ENCODE measurements at places on chromosomes 1 and 21. TPM values are rescaled to one million over a fixed set of nuclear protein-coding genes. Genes with fewer than 3 reads are reported as not detected.

GRCh38 chr21:42454786-42455185 is 41.2 kb downstream of the RSPH1 start:
- H3K27me3 ChIP-seq, result no peaks in the 10 kb centered on the region
- H3K4me1 ChIP-seq, result no peaks in the 10 kb centered on the region
- no peaks in the 10 kb centered on the region for H3K36me3 ChIP-seq
- H3K27ac ChIP-seq, result no peak overlapping the region

The CD84 gene
- total RNA-seq, result 17.0 TPM

- no peak overlapping the region for H3K4me3 ChIP-seq
- peaks cover 4% of the 10 kb centered on the region for H3K4me1 ChIP-seq
- DNase-seq, result no peak
- no peaks in the 10 kb centered on the region for H3K27me3 ChIP-seq
- H3K36me3 ChIP-seq, result no peaks in the 10 kb centered on the region
- H3K27ac ChIP-seq, result no peak overlapping the region
Measured at GRCh38 chr1:156865865-156866248, 5.2 kb downstream of the NTRK1 start.

The FLG2 gene
- total RNA-seq, result not detected

The ILDR2 gene
- total RNA-seq, result not detected

GRCh38 chr1:201782353-201782752 is 46.6 kb upstream of the IPO9 start:
- no peak overlapping the region for H3K27ac ChIP-seq
- no peak for DNase-seq
- H3K4me3 ChIP-seq, result no peak overlapping the region
- H3K36me3 ChIP-seq, result no peaks in the 10 kb centered on the region
- H3K27me3 ChIP-seq, result no peaks in the 10 kb centered on the region
- H3K4me1 ChIP-seq, result peaks cover 8% of the 10 kb centered on the region

- DNase-seq, result no peak
- H3K36me3 ChIP-seq, result peaks cover 6% of the 10 kb centered on the region
- peak overlapping the region; percentile 79 for H3K27ac ChIP-seq
- no peaks in the 10 kb centered on the region for H3K27me3 ChIP-seq
- peaks cover 8% of the 10 kb centered on the region for H3K4me1 ChIP-seq
Measured at GRCh38 chr1:39574646-39575045, 1.9 kb downstream of the PABPC4 start.

GRCh38 chr1:212980123-212980785 is 29.9 kb downstream of the VASH2 start:
- H3K27ac ChIP-seq, result peak overlapping the region; percentile 56
- H3K36me3 ChIP-seq, result no peaks in the 10 kb centered on the region
- no peaks in the 10 kb centered on the region for H3K4me1 ChIP-seq
- H3K4me3 ChIP-seq, result no peak overlapping the region
- DNase-seq, result no peak
- H3K27me3 ChIP-seq, result no peaks in the 10 kb centered on the region

The LRRC71 gene
- total RNA-seq, result not detected

The LINGO4 gene
- 0.33 TPM for total RNA-seq

The KRTAP11-1 gene
- total RNA-seq, result not detected

The MOV10 gene
- 42.6 TPM for total RNA-seq

DNA sequence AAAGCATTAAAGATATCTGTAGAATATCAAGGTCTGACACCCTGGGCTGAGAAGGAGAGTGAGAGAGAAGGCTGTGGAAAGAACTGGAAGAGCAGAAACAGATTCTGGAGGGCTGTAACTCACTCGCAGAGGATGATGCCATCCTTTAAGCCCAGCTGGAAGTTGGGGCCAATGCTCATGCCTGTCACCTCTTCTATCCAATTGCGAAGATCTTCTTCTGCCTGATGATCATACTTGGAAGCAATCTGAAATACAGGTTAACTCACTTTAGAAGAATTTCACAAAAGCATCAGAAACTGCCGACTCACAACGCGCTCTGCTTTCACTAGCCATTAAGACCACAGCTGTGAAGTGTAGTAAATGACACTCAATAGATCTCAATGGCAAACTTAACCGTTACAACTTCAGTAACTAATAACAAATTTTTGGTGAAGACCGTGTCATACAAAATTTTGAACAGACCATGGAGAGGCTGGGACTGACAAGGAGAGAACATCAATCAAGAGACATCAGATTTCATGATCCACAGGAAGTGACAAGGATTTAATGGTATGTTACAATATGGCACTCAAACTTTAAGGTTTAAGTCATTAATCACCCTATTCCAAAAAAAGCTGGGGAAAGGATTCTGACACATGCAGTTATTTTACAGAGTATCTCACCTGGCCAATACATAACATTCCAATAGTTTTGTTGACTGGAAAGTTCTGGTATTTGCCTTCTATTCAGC is 23.5 kb downstream of the CNN3 start:
- H3K27ac ChIP-seq, result no peak overlapping the region
- H3K36me3 ChIP-seq, result no peaks in the 10 kb centered on the region
- no peak overlapping the region for H3K4me3 ChIP-seq

The UCHL5 gene
- total RNA-seq, result 38.3 TPM

The HNRNPU gene
- 416 TPM for total RNA-seq

DNA sequence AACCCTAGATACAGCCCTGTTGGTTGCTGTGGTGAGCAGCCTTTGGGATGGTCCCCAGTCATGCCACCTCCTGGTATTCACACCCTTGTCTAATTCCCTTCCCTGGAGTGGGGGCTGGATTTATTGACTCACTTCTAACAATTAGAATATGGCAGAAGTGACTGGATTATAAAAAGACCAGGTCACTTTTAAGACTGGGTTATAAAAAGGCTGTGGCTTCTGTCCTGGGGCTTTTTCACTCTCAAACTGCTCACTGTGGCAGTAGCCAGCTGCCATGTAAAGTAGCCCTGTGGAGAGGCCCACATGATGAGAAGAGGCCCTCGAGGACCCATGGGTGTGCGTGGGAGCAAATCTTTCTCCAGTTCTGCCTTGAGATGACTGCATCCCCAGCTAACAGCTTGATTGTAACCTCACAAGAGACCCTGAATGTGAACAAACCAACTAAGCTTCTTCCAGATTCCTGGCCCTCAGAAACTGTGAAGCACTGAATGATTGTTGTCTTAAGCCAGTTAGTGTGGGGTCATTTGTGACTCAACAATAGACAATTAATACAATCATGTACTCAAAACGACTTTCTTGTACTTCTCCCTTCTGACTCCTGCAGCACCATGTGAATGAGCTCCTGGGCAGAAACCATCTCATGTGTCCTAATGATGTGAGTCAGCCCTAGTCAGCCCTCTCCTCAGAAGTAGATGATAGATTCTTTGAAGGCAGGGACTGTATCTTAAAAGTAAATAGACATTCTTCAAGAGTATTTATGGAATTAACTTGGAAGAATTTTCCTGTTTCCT is 234.9 kb downstream of the TNR start:
- H3K36me3 ChIP-seq, result no peaks in the 10 kb centered on the region
- no peaks in the 10 kb centered on the region for H3K27me3 ChIP-seq
- no peak for DNase-seq

- no peaks in the 10 kb centered on the region for H3K4me1 ChIP-seq
- H3K27me3 ChIP-seq, result no peaks in the 10 kb centered on the region
- H3K27ac ChIP-seq, result no peak overlapping the region
- no peak for DNase-seq
- H3K36me3 ChIP-seq, result no peaks in the 10 kb centered on the region
Measured at GRCh38 chr21:34598931-34599400, 15.9 kb downstream of the RCAN1 start.

The IVL gene
- total RNA-seq, result not detected

GRCh38 chr1:224245188-224245587 is 62.1 kb downstream of the DEGS1 start:
- no peak overlapping the region for H3K4me3 ChIP-seq
- H3K27ac ChIP-seq, result peak overlapping the region; percentile 20
- H3K4me1 ChIP-seq, result no peaks in the 10 kb centered on the region

DNA sequence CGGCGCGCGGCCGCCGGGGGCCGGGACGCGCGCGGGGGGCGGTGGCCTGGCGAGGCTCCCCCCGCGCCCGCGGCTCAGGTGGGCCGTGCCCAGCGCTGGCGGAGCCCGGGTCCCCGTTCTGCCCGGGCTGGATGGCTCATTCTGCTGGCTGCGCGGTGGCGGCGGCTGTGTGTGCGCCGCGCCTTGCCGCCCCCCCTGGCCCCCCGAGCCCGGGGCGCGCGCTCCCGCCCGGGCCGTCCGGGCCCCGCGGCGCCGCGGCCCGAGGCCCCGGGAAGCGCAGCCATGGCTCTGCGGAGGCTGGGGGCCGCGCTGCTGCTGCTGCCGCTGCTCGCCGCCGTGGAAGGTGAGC is at the start of gene EPHB2:
EPHB2 (plus strand) TSS at position 139 of the 349 bp plus-strand sequence; CDS start at position 283, 144 bp downstream.
- H3K27me3 ChIP-seq, result peaks cover 11% of the 10 kb centered on the region
- H3K4me1 ChIP-seq, result peaks cover 7% of the 10 kb centered on the region
- no peaks in the 10 kb centered on the region for H3K36me3 ChIP-seq
- H3K4me3 ChIP-seq, result peak within 1 kb of the TSS; percentile 51
- peak within 1 kb of the TSS; percentile 32 for H3K27ac ChIP-seq
- DNase-seq, result no peak

The OLFML3 gene
- 51.2 TPM for total RNA-seq

The URB1 gene
- 22.2 TPM for total RNA-seq

The PPFIA4 gene
- total RNA-seq, result 0.80 TPM

GRCh38 chr1:68217060-68217554 is 15.2 kb downstream of the WLS start:
- no peaks in the 10 kb centered on the region for H3K27me3 ChIP-seq
- H3K4me1 ChIP-seq, result peaks cover 8% of the 10 kb centered on the region

The MX2 gene
- 29.4 TPM for total RNA-seq

The COL24A1 gene
- total RNA-seq, result 0.33 TPM

The UBE2U gene
- total RNA-seq, result not detected

DNA sequence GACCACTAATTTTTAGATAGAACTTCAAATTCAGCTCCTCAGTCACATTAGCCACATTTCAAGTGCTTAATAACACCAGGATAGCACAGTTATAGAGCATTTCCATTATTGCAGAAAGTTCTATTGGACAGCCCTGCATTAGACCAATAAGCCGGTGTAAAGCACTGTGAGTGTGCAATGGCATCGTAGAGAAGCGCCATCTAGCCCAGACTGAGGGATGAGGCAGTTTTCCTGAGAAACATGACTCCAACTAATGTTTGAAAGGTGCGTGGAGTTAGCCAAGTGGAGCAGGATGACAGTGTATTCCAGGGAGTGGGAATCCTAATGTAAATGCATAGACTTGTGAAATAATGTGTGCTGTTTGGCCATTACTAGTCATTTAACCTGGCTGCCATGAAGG is 7.7 kb downstream of the RPE65 start:
- H3K4me1 ChIP-seq, result no peaks in the 10 kb centered on the region
- H3K27ac ChIP-seq, result no peak overlapping the region
- DNase-seq, result no peak
- no peaks in the 10 kb centered on the region for H3K36me3 ChIP-seq
- no peaks in the 10 kb centered on the region for H3K27me3 ChIP-seq

DNA sequence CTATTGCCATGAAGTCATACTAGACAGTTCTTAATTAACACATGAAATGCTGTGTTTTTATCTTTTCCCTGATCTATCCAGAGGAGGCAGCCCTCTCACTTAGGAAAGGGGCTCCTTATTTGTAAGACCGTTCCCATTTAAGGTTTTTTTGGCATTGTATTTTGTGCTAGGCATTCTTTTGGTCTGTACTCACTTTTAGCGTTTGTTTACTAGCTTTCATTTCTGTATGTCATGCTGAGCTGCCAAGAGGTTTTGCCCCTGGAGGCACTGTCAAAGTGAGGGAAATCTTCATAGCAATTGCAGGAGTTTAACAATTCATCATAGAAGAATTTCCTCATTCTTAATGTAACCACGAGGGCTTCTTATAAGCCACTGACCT is 59.5 kb downstream of the MTR start:
- H3K27me3 ChIP-seq, result no peaks in the 10 kb centered on the region
- no peaks in the 10 kb centered on the region for H3K36me3 ChIP-seq
- H3K4me1 ChIP-seq, result no peaks in the 10 kb centered on the region

The PRKAB2 gene
- 16.8 TPM for total RNA-seq

DNA sequence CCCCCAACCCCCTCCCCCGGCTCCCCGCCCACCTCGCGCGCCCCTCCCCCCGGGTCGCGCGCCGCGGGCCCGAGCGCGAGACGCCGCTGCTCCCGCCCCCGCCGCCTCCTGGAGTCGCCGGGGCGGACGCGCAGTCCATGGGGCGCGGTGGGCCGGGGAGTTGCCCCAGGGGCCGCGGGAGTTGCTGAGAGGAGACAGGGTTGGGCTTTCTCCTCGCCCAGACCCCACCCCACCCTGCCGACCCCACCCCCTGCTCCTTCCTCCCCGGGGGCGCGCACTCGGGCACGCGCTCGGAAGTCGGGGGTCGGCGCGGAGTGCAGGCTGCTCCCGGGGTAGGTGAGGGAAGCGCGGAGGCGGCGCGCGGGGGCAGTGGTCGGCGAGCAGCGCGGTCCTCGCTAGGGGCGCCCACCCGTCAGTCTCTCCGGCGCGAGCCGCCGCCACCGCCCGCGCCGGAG is at the start of gene LAMC1:
LAMC1 (plus strand) TSS at position 275 of the 455 bp plus-strand sequence. CDS start 297 bp downstream, outside the sequence.
- peak within 1 kb of the TSS; percentile 94 for H3K4me3 ChIP-seq
- H3K36me3 ChIP-seq, result no peaks in the 10 kb centered on the region
- H3K4me1 ChIP-seq, result no peaks in the 10 kb centered on the region
- peak; percentile 65 for DNase-seq

- H3K36me3 ChIP-seq, result no peaks in the 10 kb centered on the region
- H3K27ac ChIP-seq, result peak within 1 kb of the TSS; percentile 72
- DNase-seq, result no peak
- H3K4me1 ChIP-seq, result no peaks in the 10 kb centered on the region
Measured at GRCh38 chr1:150765296-150765976, at the start of gene CTSS. CTSS (minus strand) TSS chr1:150765778; CDS start chr1:150764763, 1,015 bp downstream.

The KRTAP13-2 gene
- total RNA-seq, result not detected

- no peak overlapping the region for H3K27ac ChIP-seq
- H3K4me1 ChIP-seq, result no peaks in the 10 kb centered on the region
- DNase-seq, result no peak
- no peaks in the 10 kb centered on the region for H3K27me3 ChIP-seq
- no peaks in the 10 kb centered on the region for H3K36me3 ChIP-seq
Measured at GRCh38 chr1:76583235-76583868, 283.9 kb upstream of the ST6GALNAC5 start.

DNA sequence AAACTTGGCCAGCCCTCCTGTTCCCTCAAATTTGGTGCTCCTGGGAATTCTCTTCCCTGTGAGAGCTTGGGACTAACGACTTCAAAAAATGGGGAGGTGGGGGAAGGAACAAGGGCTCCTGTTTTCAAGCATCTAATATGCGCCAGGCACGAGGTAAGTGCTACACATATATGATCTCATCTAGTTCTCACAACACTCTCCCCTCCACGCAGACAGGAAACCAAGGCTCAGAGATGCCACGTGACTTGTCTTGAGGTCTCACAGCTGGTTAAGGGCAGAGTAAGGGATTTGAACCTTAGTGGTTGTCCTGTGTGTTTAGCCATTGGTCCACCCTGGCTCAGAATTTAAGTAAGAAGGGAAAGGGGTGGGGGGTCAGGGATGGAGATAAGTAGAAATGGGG is 125.9 kb downstream of the DMRTB1 start:
- DNase-seq, result no peak
- no peaks in the 10 kb centered on the region for H3K36me3 ChIP-seq
- H3K27me3 ChIP-seq, result no peaks in the 10 kb centered on the region
- H3K4me3 ChIP-seq, result no peak overlapping the region
- no peak overlapping the region for H3K27ac ChIP-seq

GRCh38 chr1:190416239-190416638 is 61.4 kb downstream of the BRINP3 start:
- H3K4me1 ChIP-seq, result no peaks in the 10 kb centered on the region
- no peaks in the 10 kb centered on the region for H3K27me3 ChIP-seq
- H3K36me3 ChIP-seq, result no peaks in the 10 kb centered on the region
- H3K27ac ChIP-seq, result no peak overlapping the region

- peaks cover 4% of the 10 kb centered on the region for H3K27me3 ChIP-seq
- no peaks in the 10 kb centered on the region for H3K4me1 ChIP-seq
- no peak overlapping the region for H3K4me3 ChIP-seq
- no peaks in the 10 kb centered on the region for H3K36me3 ChIP-seq
Measured at GRCh38 chr1:20376880-20377494, 86.3 kb downstream of the VWA5B1 start.

The HSD3B2 gene
- total RNA-seq, result not detected

The TCHHL1 gene
- total RNA-seq, result not detected

The LMX1A gene
- 1.3 TPM for total RNA-seq

Measured in breast epithelium (tissue), 4 donors.